ENCODE measurements at places on chromosomes 12 and 14. TPM values are rescaled to one million over a fixed set of nuclear protein-coding genes. Genes with fewer than 3 reads are reported as not detected.

- H3K4me1 ChIP-seq, result peaks cover 24% of the 10 kb centered on the region
- H3K27me3 ChIP-seq, result no peaks in the 10 kb centered on the region
- DNase-seq, result no peak
- no peak overlapping the region for H3K4me3 ChIP-seq
- no peak overlapping the region for H3K27ac ChIP-seq
Observed at GRCh38 chr12:81615026-81615588, 144.0 kb downstream of the PPFIA2 start.

DNA sequence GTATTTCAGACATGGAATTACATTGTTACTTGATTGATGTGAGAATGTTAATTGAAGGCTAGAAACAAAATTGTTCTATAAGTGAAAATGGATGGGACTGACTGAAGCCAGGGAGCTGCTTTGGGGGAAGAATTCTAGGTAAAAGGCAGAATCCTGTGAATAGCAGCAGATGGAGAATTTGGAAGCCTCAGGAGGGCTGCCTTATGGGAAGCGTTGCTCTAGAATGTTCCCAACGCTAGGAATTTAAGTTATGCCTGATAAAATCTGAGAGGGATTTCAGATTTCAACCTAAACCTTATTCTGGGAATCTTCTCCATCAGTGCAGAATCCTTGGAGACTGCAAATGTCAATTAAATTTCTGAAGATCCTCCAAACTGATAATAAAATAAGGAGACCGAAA is 858.2 kb upstream of the FLRT2 start:
- DNase-seq, result peak; percentile 2
- no peak overlapping the region for H3K4me3 ChIP-seq
- no peaks in the 10 kb centered on the region for H3K36me3 ChIP-seq
- H3K4me1 ChIP-seq, result no peaks in the 10 kb centered on the region
- H3K27ac ChIP-seq, result no peak overlapping the region
- no peaks in the 10 kb centered on the region for H3K27me3 ChIP-seq

GRCh38 chr14:67395876-67396189 is 16.1 kb downstream of the PLEK2 start:
- H3K27ac ChIP-seq, result no peak overlapping the region
- no peak overlapping the region for H3K4me3 ChIP-seq
- no peaks in the 10 kb centered on the region for H3K36me3 ChIP-seq
- DNase-seq, result no peak

DNA sequence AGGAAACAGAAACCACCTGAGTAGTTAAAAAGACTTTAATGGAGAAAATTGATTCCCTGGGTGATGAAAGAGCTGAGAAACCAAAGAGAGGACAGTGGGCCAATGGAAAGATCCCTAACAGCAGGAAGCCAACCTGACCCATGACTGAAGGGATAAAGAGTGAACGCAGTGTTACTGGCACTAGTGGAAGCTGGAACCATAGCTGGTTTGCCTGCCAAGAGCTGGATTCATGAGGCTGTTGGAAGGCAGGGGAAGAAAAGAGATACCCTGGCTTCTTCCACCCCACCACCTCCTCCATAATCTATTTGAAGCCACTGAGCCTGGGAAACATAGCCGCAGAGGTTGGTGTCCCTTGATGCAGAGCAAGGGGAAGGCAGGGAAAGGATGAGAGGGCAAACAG is 125.5 kb upstream of the PRKD1 start:
- DNase-seq, result no peak
- H3K27me3 ChIP-seq, result no peaks in the 10 kb centered on the region
- no peak overlapping the region for H3K4me3 ChIP-seq
- no peak overlapping the region for H3K27ac ChIP-seq
- H3K4me1 ChIP-seq, result no peaks in the 10 kb centered on the region

GRCh38 chr12:129614221-129614885 is 289.5 kb downstream of the TMEM132D start:
- H3K4me3 ChIP-seq, result no peak overlapping the region
- H3K27me3 ChIP-seq, result no peaks in the 10 kb centered on the region
- no peak for DNase-seq
- no peak overlapping the region for H3K27ac ChIP-seq

DNA sequence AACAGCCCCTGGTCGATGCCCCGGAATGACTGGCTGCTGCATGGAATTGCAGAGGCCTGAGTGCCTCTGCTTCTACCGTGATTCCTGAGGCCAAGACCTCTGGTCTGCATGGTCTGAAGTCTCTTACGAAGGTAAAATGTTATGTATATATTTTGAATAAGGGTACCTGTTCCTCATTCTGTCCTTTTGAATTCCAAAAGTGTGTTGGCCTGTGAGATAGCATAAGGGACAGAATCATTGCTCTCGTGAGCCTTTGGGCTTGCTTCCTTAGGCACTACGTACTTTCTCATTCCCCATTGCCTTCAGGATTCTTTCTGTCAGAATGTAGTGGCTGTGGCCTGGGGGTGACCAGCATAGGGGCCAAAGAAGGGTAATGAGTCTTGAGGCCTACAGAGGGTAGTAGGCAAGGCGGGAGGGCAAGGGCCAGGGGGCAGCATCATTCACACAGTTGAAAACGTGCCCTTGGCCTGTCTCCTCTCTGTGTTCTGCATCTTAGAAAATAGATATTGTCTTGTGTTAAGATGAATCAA is 19.5 kb downstream of the TRAF3 start:
- H3K27ac ChIP-seq, result no peak overlapping the region
- no peaks in the 10 kb centered on the region for H3K27me3 ChIP-seq
- H3K4me3 ChIP-seq, result no peak overlapping the region
- no peaks in the 10 kb centered on the region for H3K36me3 ChIP-seq

DNA sequence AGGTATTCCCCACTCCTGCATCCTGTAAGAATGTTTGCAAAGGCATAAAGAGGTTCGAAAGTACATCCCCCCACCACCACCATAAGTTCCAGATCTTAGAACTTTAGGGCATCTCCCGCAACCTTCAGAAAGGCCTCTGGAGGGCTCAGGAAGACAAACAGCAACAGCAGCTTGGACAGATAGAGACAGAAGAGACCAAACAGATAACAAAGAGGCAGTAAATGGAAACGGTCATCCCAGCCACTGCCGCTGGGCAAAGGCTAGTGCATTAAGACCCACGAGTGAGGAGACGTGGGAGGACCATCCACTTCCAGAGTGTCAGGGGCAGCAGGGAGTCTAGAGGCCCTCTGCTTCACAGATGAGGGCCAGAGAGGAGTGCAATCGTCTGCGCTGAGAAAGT is 124.3 kb downstream of the CRACR2A start:
- no peak for DNase-seq
- H3K4me1 ChIP-seq, result peaks cover 28% of the 10 kb centered on the region
- H3K27ac ChIP-seq, result no peak overlapping the region
- H3K4me3 ChIP-seq, result no peak overlapping the region

DNA sequence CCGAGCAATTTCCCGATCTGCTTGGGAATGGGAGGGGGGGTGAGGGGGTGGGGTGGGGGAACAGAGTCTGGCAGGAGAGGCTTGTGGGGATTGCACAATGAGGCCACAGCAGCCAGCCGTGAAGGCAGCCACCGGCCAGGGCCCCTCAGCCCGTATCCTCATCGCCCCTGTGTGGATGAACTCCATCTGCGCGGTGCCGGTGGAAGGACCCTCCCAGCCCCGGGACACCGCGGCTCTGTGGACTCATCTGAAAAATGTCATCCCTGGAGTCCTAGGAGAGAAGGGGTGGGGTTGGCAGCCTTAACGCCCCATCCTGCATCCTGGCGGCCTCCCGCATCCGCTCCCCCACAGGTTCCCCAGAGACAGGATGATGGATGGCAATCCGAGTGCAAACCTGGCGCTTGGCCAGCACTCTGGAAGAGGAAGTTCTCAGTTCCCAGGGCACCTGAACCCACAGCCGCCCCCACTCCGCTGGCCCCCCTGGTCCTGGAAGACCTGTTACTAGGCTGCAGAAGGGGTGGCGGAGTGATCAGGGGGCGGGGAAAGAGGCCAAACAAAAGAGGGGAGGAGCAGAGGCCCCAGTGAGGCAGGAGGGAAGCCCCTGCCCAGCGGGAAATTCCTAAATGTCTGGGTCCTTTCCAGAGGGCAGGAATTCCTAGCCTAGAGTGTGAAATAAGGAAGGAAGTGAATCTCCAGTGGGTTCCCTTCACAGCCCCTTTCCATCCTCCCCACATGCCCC is 1.2 kb upstream of the TNFAIP2 start:
- peaks cover 50% of the 10 kb centered on the region for H3K27me3 ChIP-seq
- no peaks in the 10 kb centered on the region for H3K4me1 ChIP-seq
- no peak overlapping the region for H3K27ac ChIP-seq

DNA sequence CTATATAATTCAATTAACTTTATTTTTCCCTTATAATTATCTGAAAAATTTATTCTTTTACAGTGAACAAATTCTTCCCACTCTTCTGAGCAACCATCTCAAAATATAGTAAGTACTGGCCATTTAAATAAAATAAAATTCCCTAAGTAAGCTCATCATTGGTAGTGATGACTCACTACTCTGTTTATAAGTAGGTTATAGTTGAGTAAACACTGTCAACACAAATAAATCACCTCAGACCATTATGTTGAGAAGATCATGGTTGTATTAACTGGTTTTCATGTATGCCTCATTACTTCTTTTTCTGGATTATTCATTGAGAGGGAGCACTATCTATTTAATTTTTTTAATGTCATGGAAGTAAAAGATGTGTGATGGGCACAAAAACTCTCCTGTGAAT is 220.5 kb downstream of the SEC23A start:
- H3K4me1 ChIP-seq, result no peaks in the 10 kb centered on the region
- H3K4me3 ChIP-seq, result no peak overlapping the region
- no peak overlapping the region for H3K27ac ChIP-seq
- H3K36me3 ChIP-seq, result no peaks in the 10 kb centered on the region
- no peak for DNase-seq

- H3K4me1 ChIP-seq, result no peaks in the 10 kb centered on the region
- H3K4me3 ChIP-seq, result no peak overlapping the region
- H3K36me3 ChIP-seq, result no peaks in the 10 kb centered on the region
- H3K27ac ChIP-seq, result no peak overlapping the region
Observed at GRCh38 chr12:71010143-71010479, 89.6 kb upstream of the PTPRR start.

DNA sequence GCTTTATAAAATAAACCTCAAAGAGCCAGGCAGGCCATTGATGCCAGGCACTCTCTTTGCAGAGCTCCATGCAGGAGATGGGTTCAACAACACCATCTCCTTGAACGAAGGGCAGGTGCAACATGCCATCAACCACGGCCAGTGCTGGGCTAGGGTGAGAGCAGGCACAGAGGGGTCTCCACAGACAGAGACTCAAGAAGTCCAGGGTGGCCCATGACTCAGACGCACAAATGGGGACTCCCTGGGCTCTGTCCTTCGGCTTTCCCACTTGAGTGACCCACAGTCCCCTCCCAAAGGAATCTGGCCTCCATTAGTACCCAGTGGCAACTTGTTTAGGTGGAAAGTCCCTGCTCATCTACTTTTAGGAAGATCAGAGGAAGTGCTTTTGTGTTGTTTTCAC is 124.4 kb upstream of the PZP start:
- H3K27me3 ChIP-seq, result no peaks in the 10 kb centered on the region
- no peaks in the 10 kb centered on the region for H3K4me1 ChIP-seq
- H3K27ac ChIP-seq, result no peak overlapping the region
- no peak for DNase-seq

- peaks cover 14% of the 10 kb centered on the region for H3K4me1 ChIP-seq
- H3K36me3 ChIP-seq, result no peaks in the 10 kb centered on the region
- H3K27ac ChIP-seq, result peak overlapping the region; percentile 69
- no peak for DNase-seq
- H3K4me3 ChIP-seq, result peak overlapping the region; percentile 88
Observed at GRCh38 chr12:48157889-48158370, 615 bp upstream of the ASB8 start.

DNA sequence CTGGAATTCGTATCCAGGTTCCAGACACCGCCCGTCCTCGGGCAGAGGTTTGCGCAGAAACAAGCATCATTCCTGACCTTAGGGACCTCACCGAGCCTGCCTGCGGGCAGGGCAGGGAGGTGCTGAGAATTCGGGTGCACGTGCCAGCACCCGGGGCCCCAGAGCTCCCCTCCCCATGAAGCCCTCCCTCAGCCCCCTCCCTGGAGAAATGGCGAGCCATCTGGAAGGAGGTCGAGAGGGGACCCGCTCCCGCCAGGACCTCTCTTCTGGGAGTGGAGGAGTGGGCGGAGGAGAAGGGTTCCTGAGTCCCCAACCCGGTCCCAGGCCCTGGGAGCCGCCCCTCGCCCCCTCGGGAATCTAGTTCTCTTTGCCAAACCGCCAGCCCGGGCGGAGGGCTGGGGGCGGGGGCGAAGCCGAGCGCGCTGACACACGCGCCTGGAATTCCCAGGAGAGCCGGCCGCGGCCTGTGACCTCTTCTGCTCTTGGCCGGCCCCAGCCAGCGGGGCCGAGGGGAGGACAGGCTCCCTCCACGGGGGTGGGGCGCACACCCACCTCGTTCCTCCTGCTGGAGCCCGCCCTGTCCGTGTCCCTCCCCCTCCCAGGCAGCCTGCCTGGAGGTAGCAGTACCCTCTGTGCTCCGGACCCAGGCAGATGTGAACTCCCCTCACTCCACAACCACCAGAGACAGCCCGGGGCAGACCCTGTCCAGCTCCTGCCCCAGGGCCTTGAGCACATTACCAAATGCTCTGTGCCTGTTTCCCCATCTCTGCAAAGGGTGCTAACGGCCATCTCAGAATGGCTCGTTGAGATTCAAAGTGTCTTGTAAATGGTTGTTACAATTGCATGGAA is 23.0 kb upstream of the GPR132 start:
- no peak overlapping the region for H3K4me3 ChIP-seq
- H3K36me3 ChIP-seq, result no peaks in the 10 kb centered on the region
- peak; percentile 83 for DNase-seq
- H3K27ac ChIP-seq, result peak overlapping the region; percentile 31
- H3K4me1 ChIP-seq, result peaks cover 11% of the 10 kb centered on the region

- H3K4me1 ChIP-seq, result no peaks in the 10 kb centered on the region
- H3K27me3 ChIP-seq, result peaks cover 85% of the 10 kb centered on the region
- DNase-seq, result no peak
- no peaks in the 10 kb centered on the region for H3K36me3 ChIP-seq
Observed at GRCh38 chr14:62123961-62124360, 361.7 kb downstream of the SNAPC1 start.

GNPTAB gene
- 4.7 TPM for total RNA-seq

KRT82 gene
- not detected for total RNA-seq

CATSPERB gene
- not detected for total RNA-seq

IKBIP gene
- total RNA-seq, result 19.7 TPM

SAMD4A gene
- 60.4 TPM for total RNA-seq

KLRK1 gene
- not detected for total RNA-seq

Data from cardiac muscle cell (in vitro differentiated cells and primary cell).